ENCODE measurements at places on chromosomes 2 and 18.

DNA sequence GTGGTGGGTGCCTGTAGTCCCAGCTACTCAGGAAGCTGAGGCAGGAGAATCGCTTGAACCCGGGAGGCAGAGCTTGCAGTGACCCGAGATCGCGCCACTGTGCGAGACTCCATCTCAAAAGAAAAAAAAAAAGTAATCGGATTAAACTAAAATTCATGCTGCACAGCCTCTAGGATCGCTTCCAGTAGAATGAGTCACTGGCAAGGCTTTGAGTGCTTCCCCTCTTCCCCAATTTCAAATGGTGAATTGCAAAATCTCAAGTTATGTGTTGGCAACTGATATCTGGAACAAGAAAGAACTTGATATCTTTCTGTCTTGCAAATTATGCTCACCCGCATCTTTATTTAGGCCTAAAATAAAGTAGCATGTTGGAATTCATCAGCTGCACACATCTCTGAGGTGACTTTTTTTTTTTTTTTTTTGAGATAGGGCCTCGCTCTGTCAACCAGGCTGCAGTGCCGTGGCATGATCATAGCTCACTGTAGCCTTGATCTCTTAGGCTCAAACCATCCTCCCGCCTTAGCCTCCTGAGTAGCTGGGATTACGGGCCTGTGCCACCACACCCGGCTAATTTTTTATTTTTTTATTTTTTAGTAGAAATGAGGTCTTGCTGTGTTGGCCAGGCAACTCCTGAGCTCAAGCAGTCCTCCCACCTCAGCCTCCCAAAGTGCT is 12.7 kb downstream of the TTC39C start:
- H3K4me1 ChIP-seq = peaks cover 49% of the 10 kb centered on the region
- H3K27ac ChIP-seq = no peak overlapping the region
- peaks cover 8% of the 10 kb centered on the region for H3K36me3 ChIP-seq

GRCh38 chr2:174492963-174493431 is 6.2 kb upstream of the GPR155 start:
- peak; percentile 18 for DNase-seq
- H3K4me1 ChIP-seq = peaks cover 50% of the 10 kb centered on the region
- H3K27me3 ChIP-seq = no peaks in the 10 kb centered on the region
- H3K27ac ChIP-seq = peak overlapping the region; percentile 85
- H3K4me3 ChIP-seq = peak overlapping the region; percentile 36

DNA sequence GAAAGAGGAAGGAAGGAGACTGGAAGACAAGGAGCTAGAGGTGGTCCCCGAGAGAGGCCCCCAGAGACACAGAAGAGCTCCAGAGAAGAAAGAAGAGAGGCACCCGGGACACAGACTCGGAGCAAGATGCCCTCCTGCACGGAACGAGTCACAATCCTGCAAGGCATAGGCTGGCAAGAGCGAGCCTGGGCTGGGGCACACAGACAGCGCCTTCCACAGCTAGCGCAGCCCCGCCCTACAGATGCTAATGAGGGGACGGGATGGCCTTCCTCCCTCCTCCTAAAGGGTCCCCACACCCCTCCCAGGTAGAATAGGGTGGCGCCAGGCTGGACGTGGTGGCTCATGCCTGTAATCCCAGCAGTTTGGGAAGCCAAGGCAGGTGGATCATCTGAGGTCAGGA is 19.8 kb upstream of the GPR17 start:
- H3K27me3 ChIP-seq = no peaks in the 10 kb centered on the region
- H3K27ac ChIP-seq = no peak overlapping the region
- no peaks in the 10 kb centered on the region for H3K4me1 ChIP-seq
- H3K36me3 ChIP-seq = no peaks in the 10 kb centered on the region
- no peak overlapping the region for H3K4me3 ChIP-seq

DNA sequence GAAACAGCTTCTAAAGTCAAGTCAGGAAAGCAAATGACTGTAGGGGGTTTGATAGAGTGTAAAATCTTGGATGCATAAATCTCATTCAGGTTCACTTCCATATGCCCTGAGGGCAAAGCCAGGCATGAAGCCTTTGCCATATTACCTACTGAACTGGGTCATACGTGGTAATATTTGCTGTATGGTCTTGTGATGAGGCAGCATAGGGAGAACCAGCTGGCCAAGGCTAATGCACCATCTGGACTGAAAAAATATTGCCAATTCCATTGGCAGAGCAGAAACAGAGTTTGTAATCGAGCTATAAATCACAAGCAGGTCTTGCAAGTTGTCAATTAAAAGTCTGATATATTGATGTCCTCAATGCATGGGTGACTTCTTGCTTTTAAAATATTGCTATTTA is 243.8 kb downstream of the ERBB4 start:
- H3K27ac ChIP-seq = no peak overlapping the region
- no peaks in the 10 kb centered on the region for H3K36me3 ChIP-seq
- no peaks in the 10 kb centered on the region for H3K27me3 ChIP-seq
- DNase-seq = no peak

DNA sequence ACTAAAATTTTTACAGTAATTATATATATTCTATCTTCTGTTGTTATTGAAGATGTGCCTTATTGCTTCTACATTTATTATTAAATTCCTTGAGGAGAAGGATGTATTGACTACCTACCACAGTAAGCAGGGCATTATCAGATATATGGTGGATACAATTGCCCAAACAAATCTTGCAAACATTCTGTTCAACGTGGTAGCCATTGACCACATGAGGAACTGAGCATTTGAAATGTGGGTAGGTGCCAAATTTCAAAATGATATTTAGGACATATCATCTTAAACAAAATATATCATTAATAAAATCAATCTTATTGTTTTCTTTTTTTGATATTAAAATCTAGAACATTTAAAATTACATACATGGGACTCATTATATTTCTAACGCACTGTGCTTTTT is 11.1 kb downstream of the SCN3A start:
- H3K27me3 ChIP-seq = no peaks in the 10 kb centered on the region
- DNase-seq = no peak
- no peak overlapping the region for H3K4me3 ChIP-seq
- H3K27ac ChIP-seq = no peak overlapping the region
- H3K36me3 ChIP-seq = no peaks in the 10 kb centered on the region
- no peaks in the 10 kb centered on the region for H3K4me1 ChIP-seq

- H3K36me3 ChIP-seq = no peaks in the 10 kb centered on the region
- H3K27me3 ChIP-seq = no peaks in the 10 kb centered on the region
- H3K4me1 ChIP-seq = peaks cover 83% of the 10 kb centered on the region
- DNase-seq = no peak
Observed at GRCh38 chr2:105760639-105761337, 16.1 kb downstream of the NCK2 start.

GRCh38 chr2:112182581-112183034 is 44.4 kb downstream of the FBLN7 start:
- H3K4me1 ChIP-seq = peaks cover 41% of the 10 kb centered on the region
- no peaks in the 10 kb centered on the region for H3K36me3 ChIP-seq
- peak; percentile 75 for DNase-seq

- H3K4me3 ChIP-seq = peak overlapping the region; percentile 66
- DNase-seq = no peak
- H3K27ac ChIP-seq = peak overlapping the region; percentile 56
- no peaks in the 10 kb centered on the region for H3K36me3 ChIP-seq
- H3K27me3 ChIP-seq = no peaks in the 10 kb centered on the region
Observed at GRCh38 chr2:111122631-111123421, 2.1 kb downstream of the BCL2L11 start.

GRCh38 chr18:48541026-48541746 is 2.4 kb downstream of the CTIF start:
- peak; percentile 4 for DNase-seq
- H3K27me3 ChIP-seq = no peaks in the 10 kb centered on the region
- peak overlapping the region; percentile 46 for H3K4me3 ChIP-seq
- H3K36me3 ChIP-seq = no peaks in the 10 kb centered on the region
- no peak overlapping the region for H3K27ac ChIP-seq
- peaks cover 5% of the 10 kb centered on the region for H3K4me1 ChIP-seq

- H3K36me3 ChIP-seq = no peaks in the 10 kb centered on the region
- no peak overlapping the region for H3K27ac ChIP-seq
- no peak overlapping the region for H3K4me3 ChIP-seq
- H3K4me1 ChIP-seq = no peaks in the 10 kb centered on the region
- H3K27me3 ChIP-seq = no peaks in the 10 kb centered on the region
Observed at GRCh38 chr2:169038338-169038757, 7.2 kb upstream of the ABCB11 start.

GRCh38 chr2:43239981-43240765 is 13.8 kb upstream of the ZFP36L2 start:
- H3K4me3 ChIP-seq = no peak overlapping the region
- H3K27me3 ChIP-seq = no peaks in the 10 kb centered on the region
- no peaks in the 10 kb centered on the region for H3K36me3 ChIP-seq
- no peak overlapping the region for H3K27ac ChIP-seq
- DNase-seq = no peak

GRCh38 chr2:241459520-241459919 is 48.9 kb downstream of the STK25 start:
- H3K27me3 ChIP-seq = no peaks in the 10 kb centered on the region
- H3K4me3 ChIP-seq = no peak overlapping the region
- no peaks in the 10 kb centered on the region for H3K4me1 ChIP-seq
- DNase-seq = no peak

- H3K4me3 ChIP-seq = no peak overlapping the region
- no peaks in the 10 kb centered on the region for H3K4me1 ChIP-seq
- no peaks in the 10 kb centered on the region for H3K27me3 ChIP-seq
- no peak overlapping the region for H3K27ac ChIP-seq
- H3K36me3 ChIP-seq = no peaks in the 10 kb centered on the region
Observed at GRCh38 chr2:40507432-40507831, 55.5 kb upstream of the SLC8A1 start.

DNA sequence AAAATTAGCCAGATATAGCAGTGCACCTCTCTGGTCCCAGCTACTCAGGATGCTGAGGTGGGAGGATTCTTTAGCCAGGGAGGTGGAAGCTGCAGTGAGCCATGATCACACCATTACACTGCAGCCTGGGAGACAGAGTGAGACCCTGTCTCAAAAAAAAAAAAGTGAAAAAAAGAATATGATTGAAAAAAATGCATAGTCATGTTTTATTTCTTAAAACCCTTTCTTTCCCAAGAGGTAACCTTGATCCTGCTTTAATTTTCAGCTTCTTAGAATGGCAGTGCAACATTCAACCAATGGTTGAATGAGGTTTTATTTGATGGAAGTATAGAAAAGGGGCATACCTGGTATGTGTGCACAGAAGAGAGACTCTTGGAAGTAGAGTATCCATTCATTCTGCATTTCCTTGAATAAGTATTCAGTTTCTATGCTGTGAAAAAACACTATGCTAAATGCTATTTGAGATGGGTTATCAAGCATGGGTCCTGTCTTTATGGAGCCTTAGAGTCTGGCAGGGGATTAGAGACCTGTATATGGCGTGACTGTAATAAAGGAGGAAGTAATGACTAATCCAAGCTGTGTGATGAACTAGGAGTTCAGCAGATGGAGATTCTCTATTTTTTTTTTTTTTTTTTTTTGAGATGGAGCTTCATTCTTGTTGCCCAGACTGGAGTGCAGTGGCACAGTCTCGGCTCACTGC is 146.3 kb downstream of the WDSUB1 start:
- no peaks in the 10 kb centered on the region for H3K36me3 ChIP-seq
- no peaks in the 10 kb centered on the region for H3K27me3 ChIP-seq
- H3K4me1 ChIP-seq = peaks cover 11% of the 10 kb centered on the region
- no peak overlapping the region for H3K27ac ChIP-seq
- no peak overlapping the region for H3K4me3 ChIP-seq

GRCh38 chr2:7771781-7772180 is 854.6 kb downstream of the RNF144A start:
- no peaks in the 10 kb centered on the region for H3K36me3 ChIP-seq
- H3K4me1 ChIP-seq = no peaks in the 10 kb centered on the region
- no peaks in the 10 kb centered on the region for H3K27me3 ChIP-seq

DNA sequence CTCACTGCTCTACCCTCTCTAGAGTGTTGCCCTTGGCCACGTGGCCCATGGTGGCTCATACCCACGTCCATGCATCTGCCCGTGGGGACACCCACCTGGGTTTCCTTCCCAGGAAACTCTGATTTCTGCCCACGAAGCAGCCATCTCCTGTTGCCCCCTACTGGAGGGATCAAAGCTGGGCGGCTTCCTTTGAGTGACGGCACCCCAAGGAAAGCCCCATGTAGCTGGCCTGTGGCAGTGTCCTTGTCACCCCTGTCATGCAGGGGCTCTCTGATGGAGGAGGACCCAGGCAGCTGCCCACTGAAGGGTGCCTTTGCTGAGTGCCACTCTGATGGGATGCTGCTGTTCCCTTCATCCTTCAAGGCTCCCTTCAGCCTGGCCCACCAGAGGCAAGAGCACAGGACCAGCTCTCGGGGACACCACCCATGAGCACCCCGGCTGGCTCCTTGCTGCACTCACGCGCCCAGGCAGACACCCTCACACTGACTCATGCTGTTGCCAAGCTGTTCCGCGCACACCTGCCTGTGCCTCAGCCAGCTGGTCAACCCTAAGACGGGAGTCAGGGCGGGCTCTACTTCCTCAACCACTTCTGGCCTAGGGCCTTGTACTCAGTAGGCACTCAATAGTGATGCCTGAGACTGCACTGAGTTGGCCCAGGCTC is 101.1 kb downstream of the CTIF start:
- no peaks in the 10 kb centered on the region for H3K27me3 ChIP-seq
- H3K27ac ChIP-seq = no peak overlapping the region
- no peaks in the 10 kb centered on the region for H3K36me3 ChIP-seq
- H3K4me3 ChIP-seq = no peak overlapping the region
- no peak for DNase-seq
- H3K4me1 ChIP-seq = no peaks in the 10 kb centered on the region

GRCh38 chr2:163351966-163352365 is 383.8 kb downstream of the FIGN start:
- no peaks in the 10 kb centered on the region for H3K27me3 ChIP-seq
- no peak for DNase-seq
- no peak overlapping the region for H3K4me3 ChIP-seq
- no peak overlapping the region for H3K27ac ChIP-seq

- no peak for DNase-seq
- no peaks in the 10 kb centered on the region for H3K4me1 ChIP-seq
- H3K27ac ChIP-seq = no peak overlapping the region
- H3K36me3 ChIP-seq = no peaks in the 10 kb centered on the region
Observed at GRCh38 chr2:228105526-228106250, 75.8 kb downstream of the SPHKAP start.

DNA sequence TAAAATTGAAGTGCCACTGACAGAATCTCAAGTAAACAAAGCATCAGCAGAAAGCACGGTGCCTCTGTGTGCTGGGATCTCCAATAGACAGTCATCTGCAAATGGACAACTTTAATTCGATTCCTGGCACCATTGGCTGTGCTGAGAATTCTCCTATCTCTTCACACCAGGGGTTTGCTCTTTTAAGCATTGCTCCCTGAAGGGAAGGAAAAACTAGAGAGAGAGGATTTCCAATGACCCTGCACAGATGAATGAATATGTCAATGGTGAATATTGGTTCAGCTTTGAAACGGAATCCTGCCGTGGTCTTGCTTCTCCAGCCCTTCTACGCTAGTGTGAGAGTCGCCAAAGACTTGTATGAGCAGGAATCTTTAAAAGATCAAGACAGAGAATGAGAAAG is 97.9 kb downstream of the FIGN start:
- H3K36me3 ChIP-seq = no peaks in the 10 kb centered on the region
- DNase-seq = no peak
- no peak overlapping the region for H3K4me3 ChIP-seq
- no peaks in the 10 kb centered on the region for H3K4me1 ChIP-seq
- H3K27ac ChIP-seq = no peak overlapping the region

Measured in naive thymus-derived CD4-positive, alpha-beta T cell (primary cell).